NCI-H2081 treated with DMSO at 0.1 percent for 48 hours (cell line): ENCODE measurements at places on chromosomes 11 and 22.
A peak's percentile ranks its signal among the peaks of the same experiment; 100 is the strongest.

DNA sequence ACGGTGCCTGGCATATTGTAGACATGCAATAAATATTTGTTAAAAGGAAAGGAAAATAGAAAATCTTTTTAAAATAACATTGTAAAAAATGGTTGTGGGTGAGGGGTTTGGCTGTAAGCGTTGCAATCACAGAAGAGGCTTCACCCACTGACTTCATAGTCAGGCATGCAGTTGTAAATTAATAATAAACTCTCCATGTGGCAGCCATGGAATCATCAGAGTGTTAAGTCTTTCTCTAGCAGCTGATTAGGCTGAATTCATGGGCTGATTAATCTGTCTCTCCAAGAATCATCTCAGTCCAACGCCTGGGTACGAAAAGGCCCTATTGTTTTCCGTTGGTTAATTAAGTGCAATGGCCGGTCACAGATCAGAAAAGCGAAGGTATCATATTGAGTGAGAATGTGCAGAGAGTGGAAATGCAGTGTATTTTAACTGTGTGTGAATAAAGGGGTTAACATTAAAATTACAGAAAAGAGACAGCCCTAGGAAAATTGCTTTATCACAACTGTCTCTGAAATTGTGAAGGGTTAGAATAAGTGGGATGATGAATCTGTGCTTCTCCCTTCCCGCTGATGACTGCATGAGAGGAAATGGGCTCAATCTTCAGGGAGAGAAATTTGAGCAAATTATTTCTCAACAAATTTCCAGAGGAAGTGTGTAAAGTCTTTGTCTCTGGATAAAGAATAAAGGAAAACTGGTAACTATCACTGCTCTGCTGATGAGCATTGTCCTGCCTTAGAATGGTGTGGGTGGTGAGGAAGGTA, 269.0 kb downstream of the FAM76B start:
- DNase-seq, result no peak

DNA sequence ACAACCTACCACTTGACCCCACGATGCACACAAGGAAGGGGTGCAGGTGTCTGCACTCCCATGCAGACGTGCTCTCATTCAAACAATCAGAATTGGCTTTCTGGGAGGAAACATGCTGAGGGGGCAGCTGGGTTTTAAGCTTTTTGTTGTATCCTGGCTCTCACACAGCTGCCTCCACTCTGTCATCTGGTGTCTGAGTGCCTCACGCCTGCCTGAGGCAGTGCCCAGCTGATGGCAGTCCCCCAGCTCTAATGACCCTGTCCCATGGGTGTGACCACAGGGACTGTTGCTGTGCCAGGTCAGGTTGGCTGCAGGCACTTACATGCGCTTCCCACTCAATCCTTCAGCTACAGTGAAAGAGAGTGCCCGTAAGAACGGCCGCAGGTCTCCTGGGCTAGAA, 53.7 kb downstream of the ARFGAP3 start:
- DNase-seq, result peak; percentile 8

- no peak for DNase-seq
Observed at GRCh38 chr11:2342981-2343380, 34.1 kb upstream of the CD81 start.

- no peak for DNase-seq
Observed at GRCh38 chr22:40433416-40434090, 63.2 kb downstream of the SGSM3 start.

DNA sequence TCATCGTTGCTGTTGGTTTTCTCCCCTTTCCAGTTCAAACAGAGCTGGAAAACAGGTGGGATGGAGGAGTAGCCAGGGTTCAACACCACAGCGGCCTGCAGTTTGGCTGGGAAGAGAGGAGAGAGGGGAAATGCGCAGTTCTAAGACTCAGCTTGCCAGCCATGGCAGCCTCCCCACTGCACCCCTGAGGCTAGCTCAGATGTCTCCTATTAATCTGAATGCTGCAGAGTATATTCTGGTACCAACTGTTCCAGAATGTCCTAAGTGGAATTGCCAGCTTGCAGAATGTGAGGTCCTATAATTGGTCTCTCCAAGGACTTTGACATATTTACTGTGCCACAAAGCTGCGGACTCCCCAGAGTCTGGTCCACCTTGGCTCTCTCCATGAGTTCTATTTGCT, 32.0 kb downstream of the NEFH start:
- DNase-seq, result no peak

GRCh38 chr11:65432100-65432650, 9.6 kb downstream of the NEAT1 start:
- DNase-seq, result no peak

DNA sequence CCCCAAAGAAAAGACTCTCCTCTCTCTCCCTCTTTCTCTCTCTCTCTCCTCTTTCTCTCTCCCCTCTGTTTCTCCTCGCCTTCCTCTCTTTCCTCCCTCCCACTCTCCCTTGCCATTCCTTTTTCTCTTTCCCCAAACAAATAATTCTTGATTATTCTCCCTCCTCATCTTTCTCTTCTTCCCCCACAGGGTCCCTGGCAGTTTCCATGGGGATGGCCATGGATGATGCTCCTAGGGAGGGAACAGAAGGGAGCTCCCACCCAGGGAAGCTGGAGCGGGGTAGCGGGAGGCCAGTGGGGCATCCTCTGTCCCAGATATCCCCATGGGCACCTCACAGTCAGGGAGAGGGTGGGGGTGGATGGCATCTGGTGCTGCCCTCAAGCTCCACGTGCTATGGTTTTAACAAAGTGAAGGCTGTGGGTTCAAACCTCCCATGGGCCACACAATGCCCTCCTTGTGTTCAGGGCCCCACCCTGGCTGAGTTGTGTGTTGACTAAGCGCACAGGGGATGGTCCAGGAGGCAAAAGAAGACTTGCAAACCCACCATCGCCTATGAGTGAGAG, 266.4 kb downstream of the BUD13 start:
- DNase-seq, result no peak

GRCh38 chr11:1828542-1828941, 6.2 kb upstream of the SYT8 start:
- no peak for DNase-seq

- no peak for DNase-seq
Observed at GRCh38 chr11:104946907-104947306, 21.5 kb downstream of the CASP4 start.

GRCh38 chr11:70717936-70718595, 319.7 kb downstream of the CTTN start:
- no peak for DNase-seq

DNA sequence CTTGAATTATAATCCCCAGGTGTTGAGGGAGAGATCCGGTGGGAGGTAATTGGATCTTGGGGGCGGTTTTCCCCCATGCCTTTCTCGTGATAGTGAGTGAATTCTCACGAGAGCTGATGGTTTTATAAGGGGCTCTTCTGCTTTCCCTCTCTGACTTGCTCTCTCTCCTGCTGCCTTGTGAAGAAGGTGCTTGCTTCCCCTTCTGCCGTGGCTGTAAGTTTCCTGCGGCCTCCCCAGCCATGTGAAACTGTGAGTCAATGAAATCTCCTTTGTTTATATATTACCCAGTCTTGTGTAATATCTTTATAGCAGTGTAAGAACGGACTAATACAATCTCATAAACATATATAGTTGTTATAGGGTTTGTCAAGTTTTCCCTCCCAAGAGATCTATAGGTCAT, 32.8 kb downstream of the KCNE3 start:
- DNase-seq, result no peak

DNA sequence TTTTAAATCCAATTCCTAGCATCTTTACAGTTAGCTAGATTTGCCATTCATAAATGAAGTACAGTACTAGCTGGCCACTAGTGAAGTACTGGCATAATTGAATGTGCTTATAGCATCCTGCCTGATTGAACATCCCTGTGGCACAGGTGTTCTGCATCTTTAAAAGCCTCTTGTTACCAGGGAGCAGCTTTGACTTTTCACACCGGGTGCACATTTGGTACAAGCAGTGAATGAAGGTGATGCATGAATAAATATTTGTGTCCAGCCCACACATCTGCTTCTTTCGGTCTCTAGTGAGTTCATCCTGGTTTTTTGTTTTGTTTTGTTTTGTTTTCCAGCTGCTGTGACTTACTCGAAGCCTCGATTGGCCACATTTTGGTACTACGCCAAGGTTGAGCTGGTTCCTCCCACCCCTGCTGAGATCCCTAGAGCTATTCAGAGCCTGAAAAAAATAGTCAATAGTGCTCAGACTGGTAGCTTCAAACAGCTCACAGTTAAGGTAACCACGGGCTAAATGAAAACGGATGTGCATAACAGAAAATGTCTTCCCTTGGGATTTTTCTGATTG, 5.3 kb downstream of the ATP5MG start:
- DNase-seq, result peak; percentile 92

DNA sequence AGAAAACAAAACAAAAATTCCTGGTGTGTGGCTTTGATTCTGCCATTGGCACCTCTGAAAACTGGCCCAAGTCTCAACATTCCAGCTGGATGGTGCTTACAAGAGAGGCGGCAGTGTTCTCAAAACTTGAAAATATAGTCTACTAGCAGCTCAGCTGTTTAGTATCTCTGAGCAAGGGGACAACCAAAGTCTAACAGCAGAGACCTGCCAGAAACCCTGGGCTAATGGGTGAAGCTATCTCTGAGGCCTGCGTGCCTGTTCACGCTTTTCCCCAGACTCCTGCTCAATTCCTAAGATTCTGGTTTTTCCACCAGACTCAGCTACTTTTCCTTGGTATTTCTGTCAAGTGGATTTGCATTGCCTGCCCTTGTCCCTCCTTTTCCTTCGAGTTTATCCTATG, 17.9 kb downstream of the TMEM218 start:
- no peak for DNase-seq

DNA sequence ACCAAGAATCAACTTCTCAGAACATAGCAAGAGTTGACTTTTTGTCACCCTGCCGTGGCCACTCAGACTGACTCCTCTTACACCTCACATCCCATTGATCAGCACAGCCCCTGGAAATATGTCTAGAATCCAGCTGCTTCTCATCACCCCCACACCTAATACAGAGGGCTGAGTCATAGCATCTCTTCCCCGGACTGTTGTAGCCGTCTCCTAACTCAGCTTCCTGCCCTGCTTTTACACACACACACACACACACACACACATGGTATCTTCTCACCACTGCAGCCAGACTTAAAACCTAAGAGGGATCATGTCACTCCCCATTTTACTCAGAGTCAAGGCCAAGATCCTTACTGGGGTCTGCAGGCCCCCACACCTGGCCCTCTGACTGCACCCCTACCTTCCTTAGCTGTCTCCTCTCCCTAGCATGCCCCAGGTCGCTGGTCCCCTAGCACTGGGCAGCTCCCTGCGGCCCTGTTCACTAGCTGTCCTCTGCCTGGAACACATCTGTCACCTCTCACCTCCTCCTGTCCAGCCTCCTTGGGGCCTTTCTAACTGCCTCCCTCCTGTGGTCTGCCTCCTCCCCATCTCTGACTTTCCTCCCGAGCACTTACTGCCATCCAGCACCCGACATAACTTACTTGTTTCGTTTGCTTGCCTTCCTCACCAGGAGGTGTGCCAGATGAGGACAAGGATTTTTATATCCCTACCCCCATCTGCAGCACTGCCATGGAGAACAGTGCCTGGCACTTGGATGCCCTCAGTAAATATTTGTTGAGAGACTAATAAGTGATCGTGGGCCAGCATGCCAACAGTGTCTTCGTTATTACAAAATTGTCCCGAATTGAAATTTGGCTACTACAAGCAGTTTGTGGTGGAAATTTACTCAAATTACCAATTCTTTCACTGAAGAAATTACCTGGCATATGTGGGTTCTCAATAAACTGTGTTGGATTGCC, 61.9 kb downstream of the BMAL1 start:
- no peak for DNase-seq

DNA sequence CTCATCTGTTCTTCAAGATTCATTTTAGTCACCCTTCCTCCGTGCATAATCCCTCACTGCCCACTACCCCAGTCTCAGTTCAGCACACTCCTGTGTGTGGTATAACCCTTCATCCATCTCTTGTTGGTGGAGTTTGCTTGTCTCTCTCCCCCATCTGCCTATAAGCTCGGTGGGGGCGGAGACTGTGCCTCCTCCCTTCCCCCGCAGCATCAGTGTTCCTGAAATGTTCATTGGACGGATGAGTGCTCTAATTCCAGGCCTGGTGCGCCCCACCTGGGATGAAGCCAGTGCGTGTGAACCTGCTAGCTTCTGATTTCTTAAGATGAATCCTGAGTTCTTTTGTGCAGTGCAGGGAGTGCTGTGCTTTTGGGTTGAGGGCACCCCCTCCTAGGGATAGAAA, 100.0 kb downstream of the GRIK4 start:
- DNase-seq, result no peak

- DNase-seq, result no peak
Observed at GRCh38 chr22:30516731-30517130, 11.2 kb upstream of the SEC14L4 start.

DNA sequence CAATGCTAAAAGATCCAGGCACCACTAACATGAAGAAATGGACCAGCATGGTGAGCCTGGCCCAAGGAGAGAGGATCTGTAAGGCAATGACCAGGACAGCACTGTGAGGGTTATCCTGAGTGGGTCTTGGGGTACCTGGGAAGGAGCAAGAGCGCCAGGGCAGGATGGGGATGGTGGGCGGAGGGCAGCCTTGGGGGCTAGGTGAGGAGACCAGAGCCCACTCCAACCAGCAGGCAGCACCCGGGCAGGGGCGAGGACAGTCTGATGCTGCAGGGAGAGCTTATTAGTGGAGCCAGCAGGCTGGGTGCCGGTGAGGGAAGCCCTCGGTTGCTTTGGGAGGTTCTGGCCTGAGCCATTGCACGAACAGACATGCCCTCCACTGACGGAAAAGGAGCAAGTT, 10.7 kb upstream of the NAP1L4 start:
- DNase-seq, result no peak

DNA sequence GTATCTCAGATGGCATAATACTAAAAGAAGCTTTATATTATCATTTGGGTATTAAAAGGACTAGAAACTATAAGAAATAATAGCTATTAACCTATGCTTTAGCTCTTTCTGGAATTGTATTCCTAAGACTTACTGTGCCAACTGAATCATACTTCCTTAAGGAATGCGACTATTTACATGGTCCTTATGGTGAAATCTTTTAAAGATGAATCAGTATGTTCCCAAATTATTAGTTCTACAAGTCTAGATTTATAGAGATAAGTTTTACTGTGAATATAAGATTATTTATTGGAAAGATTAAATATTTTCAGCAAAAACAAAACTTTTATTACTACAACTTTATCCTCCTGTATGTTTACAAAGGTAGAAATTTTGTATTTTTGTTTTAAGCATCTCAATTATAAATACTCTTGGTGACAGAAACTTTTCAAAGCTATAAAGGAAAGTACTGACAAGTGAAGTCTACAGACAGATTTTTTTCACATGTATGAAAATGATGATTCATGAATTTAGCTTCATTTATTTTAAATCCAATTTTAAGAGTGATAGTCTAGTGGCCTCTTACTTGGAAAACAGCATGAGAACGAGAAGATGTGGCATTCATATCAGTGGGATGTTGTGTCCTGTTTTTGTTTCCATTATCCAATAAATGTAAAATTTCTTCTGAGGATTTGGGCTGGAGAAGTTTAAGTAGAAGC, 17.8 kb downstream of the KIF18A start:
- DNase-seq, result no peak

GRCh38 chr11:88307749-88308425, 29.6 kb downstream of the CTSC start:
- DNase-seq, result no peak
